Ascending aorta (tissue), 2 donors: ENCODE measurements at places on chromosomes 3 and 15.
A peak's percentile ranks its signal among the peaks of the same experiment; 100 is the strongest.

- DNase-seq = no peak
Measured at GRCh38 chr15:39657668-39658067, 76.8 kb downstream of the THBS1 start.

GRCh38 chr3:81953111-81953510 lies 191.7 kb upstream of the GBE1 start:
- DNase-seq = no peak

DNA sequence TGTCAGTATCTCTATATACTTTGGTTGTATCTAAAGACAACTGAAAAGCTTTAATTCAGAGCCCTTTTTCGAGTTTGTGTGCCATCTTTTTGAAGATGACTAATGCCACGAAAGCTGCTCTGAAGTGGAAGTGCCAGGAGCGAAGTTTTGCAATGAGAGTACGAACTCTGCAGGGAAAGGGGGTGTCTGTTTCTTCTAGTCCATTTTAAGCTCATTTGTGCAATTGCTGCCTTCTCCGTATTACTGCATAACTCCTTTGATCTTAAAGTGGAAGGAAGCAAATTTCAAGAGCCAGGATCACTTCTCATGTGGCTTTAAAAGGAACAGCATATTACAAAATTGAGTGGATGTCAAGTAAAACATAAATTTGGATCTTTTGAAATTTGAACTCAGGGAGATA lies 245.3 kb downstream of the FEZF2 start:
- no peak for DNase-seq

DNA sequence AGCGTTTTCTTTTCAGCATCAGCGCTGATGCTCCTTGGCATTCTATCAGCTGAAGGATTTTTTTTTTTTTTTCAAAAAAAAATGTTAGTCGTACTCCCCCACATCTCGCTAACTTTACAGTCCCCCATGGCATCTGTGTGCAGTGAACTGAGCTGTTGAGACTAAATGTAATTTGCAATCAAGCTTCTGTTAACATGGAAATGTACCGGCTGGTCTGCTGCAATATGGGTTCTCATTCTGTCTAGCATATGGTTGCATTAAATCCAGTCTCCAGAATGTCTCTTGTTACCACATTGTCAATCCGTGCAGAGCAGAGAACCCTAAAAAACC lies 32.2 kb upstream of the TPRG1 start:
- DNase-seq = no peak

- no peak for DNase-seq
Measured at GRCh38 chr15:47484059-47484458, 233.2 kb upstream of the SEMA6D start.

DNA sequence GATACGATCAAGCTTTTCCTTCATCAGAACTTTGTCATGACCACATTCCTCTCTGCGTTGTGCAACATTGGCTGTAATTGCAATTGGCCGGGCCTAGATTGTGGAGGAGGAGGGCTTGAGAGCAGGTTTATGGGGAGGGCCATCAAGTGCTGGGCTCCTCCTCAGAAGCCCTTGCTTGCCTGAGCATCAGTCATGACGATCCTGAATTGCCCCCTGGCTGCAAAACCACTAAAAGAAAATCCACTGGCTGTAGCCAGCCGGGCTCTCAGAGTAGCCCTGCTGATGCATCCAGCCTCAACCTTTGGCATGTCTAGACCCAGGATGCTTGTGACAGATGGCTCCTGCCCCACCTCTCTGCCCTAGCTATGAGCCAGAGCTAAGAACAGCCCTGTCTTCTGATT lies 13.4 kb upstream of the TRH start:
- no peak for DNase-seq

DNA sequence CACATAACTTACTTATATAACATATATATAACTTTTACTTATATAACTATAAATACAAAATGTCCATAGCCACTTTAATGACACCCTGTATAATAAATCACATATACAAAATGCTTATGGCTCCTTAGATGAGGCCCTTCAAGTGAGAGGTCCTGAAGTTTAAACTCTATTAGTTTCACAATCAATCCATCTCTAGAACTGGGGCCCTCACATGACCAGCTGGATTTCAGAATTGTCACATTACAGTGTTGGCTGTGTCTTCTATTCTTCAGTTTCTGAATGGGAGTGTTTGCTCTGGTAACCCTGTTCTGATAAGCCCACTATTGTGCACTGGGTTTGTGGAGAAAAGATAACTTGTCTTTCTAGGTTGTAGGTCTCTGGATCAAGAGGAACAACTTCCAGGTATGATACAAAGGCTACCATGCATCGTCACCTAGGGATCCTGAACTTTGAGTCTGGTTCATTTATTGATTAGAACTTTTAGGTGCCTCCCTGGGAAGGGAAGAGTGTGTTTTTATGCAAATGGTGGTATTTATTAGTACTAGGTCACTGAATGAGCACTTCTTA lies 107.9 kb downstream of the DNAH12 start:
- DNase-seq = no peak

- no peak for DNase-seq
Measured at GRCh38 chr15:29815000-29815710, 7.1 kb downstream of the TJP1 start.

- DNase-seq = no peak
Measured at GRCh38 chr3:32392536-32393302, 1.1 kb downstream of the CMTM7 start.

DNA sequence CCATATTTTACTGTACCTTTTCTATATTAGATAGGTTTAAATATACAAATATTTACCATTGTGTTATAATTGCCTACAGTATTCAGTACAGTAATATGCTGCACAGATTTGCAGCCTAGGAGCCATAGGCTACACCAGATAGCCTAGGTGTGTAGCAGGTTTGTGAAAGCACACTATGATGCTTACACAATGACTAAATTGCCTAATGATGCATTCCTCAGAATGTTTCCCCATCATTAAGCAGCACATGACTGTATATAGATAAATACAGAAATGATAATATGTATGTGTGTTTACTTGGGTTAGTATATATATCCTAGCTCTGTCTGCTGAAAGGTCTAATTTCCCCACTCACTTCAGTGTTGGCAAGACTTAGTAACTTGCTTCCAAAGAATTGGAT lies 65.8 kb downstream of the MYL3 start:
- no peak for DNase-seq

DNA sequence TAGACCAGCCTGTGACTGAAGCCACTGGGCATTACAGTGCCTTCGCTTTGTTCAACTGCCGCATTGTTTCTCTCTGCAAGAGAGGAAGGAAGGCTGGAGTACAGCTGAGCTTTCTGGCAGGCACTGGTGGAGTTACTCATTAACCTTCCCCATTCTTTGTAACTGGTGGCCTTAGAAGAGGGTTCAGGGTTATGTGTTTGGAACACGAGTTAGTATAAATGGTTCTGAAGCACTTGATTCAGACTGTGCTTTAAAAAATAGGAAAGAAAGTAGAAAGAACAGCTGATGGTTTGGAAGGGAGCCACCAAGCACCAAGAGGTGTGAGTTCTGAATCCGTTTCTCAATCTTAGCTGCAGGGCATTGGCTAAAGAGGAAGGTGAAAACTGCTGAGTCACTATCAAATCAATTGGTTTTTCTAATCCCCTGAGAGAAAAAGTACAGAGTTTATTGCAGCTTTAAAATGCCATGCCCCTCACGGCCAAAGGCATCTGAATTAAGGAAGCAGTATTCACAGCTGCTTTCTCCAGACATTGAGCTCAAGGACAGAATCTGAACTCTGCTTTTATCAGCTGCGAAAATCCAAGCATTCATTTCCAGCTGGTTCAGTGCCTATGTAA lies 3.6 kb downstream of the HGD start:
- no peak for DNase-seq

DNA sequence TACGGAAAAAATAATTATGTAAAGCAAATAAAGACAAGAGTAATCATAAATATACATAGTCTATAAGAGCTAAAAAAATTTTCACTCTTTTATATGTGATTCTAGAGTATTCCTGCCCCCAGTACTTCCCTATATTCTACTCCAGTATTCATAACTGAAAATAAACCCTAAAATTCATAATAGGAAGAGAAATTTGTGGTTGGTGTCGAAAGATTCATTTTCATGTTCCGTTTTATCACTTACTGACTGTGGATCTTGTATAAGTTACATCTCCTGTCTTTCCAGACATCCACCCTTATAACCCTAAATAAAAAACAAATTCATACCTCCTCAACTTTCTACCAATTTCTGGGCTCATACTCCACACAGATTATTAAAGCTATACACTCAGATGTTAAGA lies 16.0 kb upstream of the MBNL1 start:
- no peak for DNase-seq

- DNase-seq = no peak
Measured at GRCh38 chr15:73922186-73923151, 3.8 kb upstream of the LOXL1 start.

DNA sequence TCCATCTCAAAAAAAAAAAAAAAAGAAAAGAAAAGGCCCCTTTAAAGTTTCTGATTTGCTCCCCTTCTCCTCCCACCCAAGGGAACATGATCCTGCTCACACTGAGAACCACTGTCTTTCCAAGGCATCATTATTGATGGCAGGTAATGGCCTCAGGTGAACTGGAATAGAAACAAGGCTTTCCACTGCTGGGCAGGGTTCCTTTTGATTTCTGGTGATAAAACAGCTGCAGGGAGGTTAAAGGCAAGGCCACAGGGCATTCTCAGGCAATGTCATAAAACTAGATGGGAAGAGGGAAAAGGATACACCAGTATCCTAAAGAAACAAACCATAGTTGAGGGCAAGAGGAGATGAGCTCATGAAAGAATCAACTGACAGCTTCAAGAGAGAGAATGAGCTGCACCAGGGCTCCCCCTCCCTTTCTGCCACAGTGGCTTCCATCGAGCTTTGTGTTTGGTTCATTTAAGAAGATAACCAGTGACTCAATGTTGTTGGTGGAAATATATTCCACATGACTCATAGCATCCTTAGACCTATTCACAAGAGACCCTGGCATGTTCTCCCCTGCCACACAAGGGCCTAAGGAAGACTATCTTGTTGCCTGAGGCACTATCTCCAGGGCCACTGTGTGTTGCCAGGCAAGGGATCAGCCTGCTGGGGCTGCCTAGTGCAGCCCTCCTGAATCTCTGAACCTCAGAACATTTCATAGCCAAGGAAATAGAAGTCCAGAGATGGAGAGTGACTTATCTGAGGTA lies 86.4 kb downstream of the WDR76 start:
- no peak for DNase-seq

GRCh38 chr3:172869784-172870518 lies 119.4 kb downstream of the ECT2 start:
- DNase-seq = no peak

GRCh38 chr15:63791228-63791627 lies 42.5 kb downstream of the HERC1 start:
- no peak for DNase-seq

DNA sequence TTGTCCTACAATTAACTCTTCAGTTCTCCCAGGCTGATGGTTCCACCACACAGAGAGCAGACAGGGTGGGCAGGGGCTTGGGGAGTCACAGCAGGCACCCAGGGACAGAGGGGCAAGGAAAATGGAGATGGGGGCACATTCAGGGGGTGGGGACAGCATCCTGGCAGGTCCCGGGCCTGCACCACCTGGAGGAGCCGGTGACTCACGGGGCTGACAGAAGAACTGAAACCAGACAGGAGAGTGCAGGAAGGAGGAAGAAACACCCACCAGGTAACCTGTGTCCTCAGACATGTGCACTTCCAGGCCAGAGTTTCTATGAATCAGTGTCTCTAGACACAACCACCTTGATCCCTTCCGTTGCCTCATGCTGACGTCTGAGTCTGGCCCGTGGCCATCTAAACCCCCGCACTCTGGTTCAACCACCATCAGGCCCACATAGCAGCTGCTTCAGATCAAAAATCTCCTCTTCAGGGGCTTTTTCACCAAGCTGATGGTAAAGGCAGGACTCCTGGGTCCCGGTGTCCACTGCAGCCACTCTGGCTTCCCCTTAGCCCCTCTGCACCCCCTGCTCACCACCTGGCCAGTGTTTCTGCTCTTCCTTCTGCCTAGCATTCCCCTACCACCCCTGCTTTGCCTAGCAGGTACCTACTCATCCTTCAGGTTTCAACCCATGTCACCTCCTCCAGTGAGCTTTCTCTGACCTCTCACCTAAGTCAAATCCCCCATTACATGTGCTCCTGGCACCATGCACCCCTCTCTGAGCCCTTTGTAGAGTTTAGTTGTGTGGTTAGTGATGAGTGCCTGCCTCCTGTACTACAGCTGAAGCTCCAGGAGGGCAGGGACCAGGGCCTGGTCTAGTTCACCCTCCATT lies 16.5 kb upstream of the CYP11A1 start:
- no peak for DNase-seq

- peak; percentile 32 for DNase-seq
Measured at GRCh38 chr3:56980798-56981390, 79.6 kb upstream of the SPATA12 start.

GRCh38 chr3:50600841-50601591 lies 10.6 kb downstream of the CISH start:
- peak; percentile 88 for DNase-seq

DNA sequence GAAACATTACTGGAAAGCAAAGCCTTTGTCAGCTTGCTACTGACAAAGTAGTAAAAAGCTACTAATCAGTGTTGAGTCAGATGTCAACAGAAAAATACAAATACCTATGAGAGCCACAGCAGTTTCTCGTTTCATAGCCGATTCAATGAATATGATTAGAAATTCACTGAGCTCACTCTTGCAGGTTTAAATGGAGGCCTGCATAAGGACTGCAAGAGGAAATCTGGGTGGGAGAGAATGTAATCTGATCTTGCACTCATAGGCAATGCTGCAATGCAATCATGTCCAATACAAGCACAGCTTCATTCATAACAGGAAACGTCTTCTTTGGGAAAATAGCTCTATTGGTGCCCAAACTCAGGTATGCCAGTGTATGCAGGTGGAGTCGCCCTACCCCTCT lies 608.8 kb downstream of the ROBO2 start:
- no peak for DNase-seq

- no peak for DNase-seq
Measured at GRCh38 chr3:8441969-8442559, 59.6 kb upstream of the LMCD1 start.

GRCh38 chr3:4449043-4449805 lies 17.8 kb downstream of the SUMF1 start:
- no peak for DNase-seq

- no peak for DNase-seq
Measured at GRCh38 chr3:16482770-16483531, 30.5 kb downstream of the RFTN1 start.

DNA sequence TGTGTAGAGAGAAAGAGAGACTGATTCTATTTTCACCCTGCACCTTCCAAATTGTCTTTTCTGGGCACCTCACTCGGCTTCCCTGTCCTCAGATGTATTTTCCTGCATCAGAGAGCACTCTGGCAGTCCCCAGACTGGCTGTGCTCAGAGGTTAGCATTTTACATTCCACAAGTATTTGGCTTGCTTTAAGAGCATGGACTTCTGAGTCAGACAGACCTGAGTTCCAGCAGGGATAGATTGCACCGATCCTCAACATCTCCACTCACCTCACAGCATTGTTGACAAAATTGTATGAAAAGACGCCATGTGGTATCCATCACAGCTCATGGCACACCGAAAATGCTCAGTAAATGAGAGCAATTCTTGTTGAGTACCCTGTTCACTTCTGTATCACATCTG lies 45.6 kb downstream of the SST start:
- DNase-seq = no peak
